ENCODE measurements at places on chromosomes 7 and 10. TPM values are rescaled to one million over a fixed set of nuclear protein-coding genes. Genes with fewer than 3 reads are reported as not detected.

The ELFN1 gene
- 3.1 TPM for total RNA-seq

The ASB15 gene
- total RNA-seq, result 0.59 TPM

The HKDC1 gene
- total RNA-seq, result 0.10 TPM

The MRPL43 gene
- total RNA-seq, result 32.3 TPM

The HEPACAM2 gene
- total RNA-seq, result 0.89 TPM

The PLEKHS1 gene
- total RNA-seq, result not detected

The ENTPD1 gene
- total RNA-seq, result 26.0 TPM

The ANKRD2 gene
- total RNA-seq, result 6.4 TPM

The SUFU gene
- 7.4 TPM for total RNA-seq

The KLF14 gene
- total RNA-seq, result 0.89 TPM

The DDX56 gene
- total RNA-seq, result 45.4 TPM

The LRGUK gene
- total RNA-seq, result 1.4 TPM

The PODXL gene
- 11.4 TPM for total RNA-seq

The RNF133 gene
- total RNA-seq, result 0.39 TPM

The ABCC2 gene
- 2.1 TPM for total RNA-seq

The BTRC gene
- 12.1 TPM for total RNA-seq

The HYAL4 gene
- total RNA-seq, result not detected

The TMEM196 gene
- under 0.01 TPM for total RNA-seq

The GTF2IRD1 gene
- total RNA-seq, result 18.1 TPM

The TNPO3 gene
- 33.3 TPM for total RNA-seq

The FOXI2 gene
- 0.20 TPM for total RNA-seq

The GJD4 gene
- total RNA-seq, result not detected

The ACTA2 gene
- total RNA-seq, result 222 TPM

The TRIM24 gene
- total RNA-seq, result 11.0 TPM

The CHAT gene
- not detected for total RNA-seq

The OPN4 gene
- total RNA-seq, result not detected

Data from skin of body (tissue), 3 donors.